NCI-H2081 treated with DMSO at 0.1 percent for 48 hours (cell line): ENCODE measurements at places on chromosomes 1 and 21.
A peak's percentile ranks its signal among the peaks of the same experiment; 100 is the strongest.

- no peak for DNase-seq
Observed at GRCh38 chr1:10586125-10586524, 111.4 kb downstream of the PEX14 start.

DNA sequence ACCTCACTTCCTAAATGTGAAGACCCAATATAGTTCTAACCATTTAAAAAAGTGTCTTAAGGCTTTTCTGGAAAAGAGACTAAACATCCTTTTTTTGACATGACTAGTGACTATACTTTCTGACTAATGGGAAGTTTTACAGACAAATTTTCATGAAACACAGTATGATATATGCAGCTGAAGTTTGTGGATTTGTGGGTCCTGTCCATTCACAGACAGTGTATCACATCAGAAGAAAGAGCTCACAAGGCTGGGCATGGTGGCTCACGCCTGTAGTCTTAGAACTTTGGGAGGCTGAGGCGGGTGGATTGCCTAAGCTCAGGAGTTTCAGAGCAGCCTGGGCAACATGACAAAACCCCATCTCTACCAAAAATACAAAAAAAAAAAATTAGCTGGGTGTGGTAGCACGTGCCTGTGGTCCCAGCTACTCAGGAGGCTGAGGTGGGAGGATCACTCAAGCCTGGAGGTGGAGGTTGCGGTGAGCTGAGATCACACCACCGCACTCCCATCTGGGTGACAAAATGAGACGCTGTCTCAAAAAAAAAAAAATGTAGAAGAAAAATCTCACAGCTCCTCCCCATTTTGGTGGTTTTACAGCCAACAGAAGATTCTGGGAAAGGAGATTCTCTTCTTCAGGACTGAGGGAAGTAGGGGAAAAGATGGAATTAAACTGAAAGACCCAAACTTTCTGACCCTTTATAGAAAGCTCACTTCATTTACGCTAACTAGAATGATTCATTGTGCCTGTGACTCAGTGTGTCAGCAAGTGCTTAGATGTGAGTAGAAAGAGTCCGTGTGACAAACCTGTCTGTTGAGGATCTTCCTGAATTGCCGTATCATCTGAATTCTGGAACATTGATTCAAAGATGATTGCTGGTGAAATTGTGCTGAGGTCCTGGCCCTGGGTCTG is 15.2 kb upstream of the YRDC start:
- DNase-seq, result no peak

GRCh38 chr1:226444901-226445300 is 37.0 kb upstream of the PARP1 start:
- no peak for DNase-seq

DNA sequence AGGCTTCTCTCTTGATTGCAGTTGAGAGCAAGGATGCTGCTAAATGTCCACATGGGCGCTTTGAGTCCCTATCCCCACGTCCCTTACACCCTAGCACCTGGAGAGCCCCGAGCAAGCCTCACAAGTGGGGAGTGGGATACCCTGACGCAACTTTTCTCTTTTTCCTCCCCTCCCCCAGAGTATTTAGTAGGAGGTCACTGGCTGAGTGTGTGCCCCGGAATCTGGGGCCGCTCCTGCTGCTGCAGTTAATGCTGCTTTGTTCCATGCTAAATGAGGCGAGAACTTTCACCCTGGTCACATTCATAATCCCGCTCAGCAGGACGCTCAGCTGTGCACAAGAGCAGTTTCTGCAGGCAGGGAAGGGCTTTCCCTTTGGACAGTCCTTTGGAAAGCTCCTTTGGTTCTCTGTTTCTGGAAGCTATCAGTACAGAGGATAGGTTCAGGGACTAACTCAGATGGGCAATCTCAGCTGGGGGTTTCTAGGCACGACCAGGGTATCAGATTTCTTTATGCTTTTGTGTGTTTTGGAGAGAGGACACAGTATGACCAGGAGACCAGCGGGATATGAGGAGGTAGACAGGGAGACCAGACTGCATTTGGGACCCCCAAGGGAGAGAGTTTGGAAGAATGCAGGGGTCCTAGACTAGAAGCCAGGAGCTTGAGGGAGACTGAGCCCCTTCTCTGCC is 75.9 kb downstream of the NOS1AP start:
- DNase-seq, result peak; percentile 64

GRCh38 chr1:97903626-97904025 is 17.2 kb downstream of the DPYD start:
- no peak for DNase-seq

GRCh38 chr21:31408301-31409088 is 64.4 kb upstream of the TIAM1 start:
- no peak for DNase-seq

- DNase-seq, result no peak
Observed at GRCh38 chr1:117237726-117238381, 27.1 kb upstream of the VTCN1 start.

GRCh38 chr1:210250998-210251679 is 18.5 kb downstream of the SERTAD4 start:
- DNase-seq, result peak; percentile 55

GRCh38 chr1:73463873-73464272 is 734.1 kb downstream of the LRRIQ3 start:
- no peak for DNase-seq

DNA sequence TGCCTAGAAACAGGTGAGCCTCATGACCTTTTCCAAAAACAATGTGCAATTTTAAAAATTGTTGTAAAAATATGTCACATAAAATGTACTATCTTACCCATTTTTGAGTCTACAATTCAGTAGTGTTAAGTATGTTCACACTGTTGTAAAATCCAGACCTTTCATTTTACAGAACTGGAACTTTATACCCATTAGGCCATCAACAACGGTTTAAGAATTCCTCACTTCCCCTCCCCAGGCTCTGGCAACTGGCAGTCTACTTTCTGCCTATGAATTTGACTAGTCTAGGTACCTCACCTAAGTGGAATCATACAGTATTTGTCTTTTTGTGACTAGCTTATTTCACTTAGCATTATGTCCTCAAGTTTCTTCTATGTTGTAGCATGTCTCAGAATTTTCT is 8.6 kb downstream of the CTSE start:
- DNase-seq, result no peak

- DNase-seq, result no peak
Observed at GRCh38 chr1:195663549-195664280, 944.5 kb downstream of the KCNT2 start.

DNA sequence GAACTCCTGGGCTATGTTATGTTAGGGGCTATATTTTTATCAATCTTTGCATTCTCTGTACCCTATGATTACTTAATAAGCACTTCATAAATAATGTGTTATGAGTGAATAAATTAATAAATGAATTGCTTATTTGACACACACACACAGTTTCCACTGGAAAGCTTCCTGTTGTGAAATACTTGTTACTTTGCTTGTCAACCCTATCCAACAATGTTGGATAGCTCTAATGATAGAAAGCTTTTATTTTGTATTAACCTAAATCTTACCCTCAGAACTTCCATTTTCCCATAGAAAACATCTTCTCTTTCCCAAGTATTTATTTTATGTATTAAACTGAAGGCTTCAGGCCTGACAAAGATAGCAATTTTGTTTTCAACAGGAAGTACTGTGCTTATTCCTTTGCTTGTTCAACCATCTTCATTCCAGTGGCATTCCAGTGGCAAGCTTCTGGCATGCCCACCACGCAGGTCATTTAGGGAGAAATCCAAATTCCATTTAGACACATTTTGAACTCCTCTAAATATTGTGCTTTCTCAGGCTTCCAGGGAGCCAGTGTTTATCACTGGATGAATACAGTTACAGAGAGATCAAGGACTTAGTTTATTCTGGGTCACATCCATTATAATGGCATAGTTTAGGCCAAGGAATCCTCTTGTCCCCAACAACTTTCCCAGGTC is 134.4 kb downstream of the TGFB2 start:
- no peak for DNase-seq

DNA sequence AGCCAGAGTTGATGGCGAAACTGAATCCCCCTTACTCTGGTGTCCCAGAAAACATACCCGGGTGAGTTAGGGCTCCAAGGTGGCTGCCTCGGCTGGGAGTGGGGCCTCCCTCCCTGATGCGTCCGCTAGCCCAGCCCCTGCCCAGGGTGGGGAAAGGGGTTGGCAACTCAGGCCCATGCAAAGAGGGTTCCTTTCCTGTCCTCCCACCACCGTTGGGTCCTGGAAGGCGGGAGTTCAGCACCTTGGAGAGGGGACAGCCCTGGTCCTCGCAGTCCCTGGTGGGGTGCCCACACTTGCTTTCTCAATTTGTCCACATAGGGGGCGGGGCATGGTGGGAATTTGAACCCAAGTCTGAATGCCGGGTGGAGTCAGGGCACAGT is 6.1 kb downstream of the SRM start:
- DNase-seq, result no peak

DNA sequence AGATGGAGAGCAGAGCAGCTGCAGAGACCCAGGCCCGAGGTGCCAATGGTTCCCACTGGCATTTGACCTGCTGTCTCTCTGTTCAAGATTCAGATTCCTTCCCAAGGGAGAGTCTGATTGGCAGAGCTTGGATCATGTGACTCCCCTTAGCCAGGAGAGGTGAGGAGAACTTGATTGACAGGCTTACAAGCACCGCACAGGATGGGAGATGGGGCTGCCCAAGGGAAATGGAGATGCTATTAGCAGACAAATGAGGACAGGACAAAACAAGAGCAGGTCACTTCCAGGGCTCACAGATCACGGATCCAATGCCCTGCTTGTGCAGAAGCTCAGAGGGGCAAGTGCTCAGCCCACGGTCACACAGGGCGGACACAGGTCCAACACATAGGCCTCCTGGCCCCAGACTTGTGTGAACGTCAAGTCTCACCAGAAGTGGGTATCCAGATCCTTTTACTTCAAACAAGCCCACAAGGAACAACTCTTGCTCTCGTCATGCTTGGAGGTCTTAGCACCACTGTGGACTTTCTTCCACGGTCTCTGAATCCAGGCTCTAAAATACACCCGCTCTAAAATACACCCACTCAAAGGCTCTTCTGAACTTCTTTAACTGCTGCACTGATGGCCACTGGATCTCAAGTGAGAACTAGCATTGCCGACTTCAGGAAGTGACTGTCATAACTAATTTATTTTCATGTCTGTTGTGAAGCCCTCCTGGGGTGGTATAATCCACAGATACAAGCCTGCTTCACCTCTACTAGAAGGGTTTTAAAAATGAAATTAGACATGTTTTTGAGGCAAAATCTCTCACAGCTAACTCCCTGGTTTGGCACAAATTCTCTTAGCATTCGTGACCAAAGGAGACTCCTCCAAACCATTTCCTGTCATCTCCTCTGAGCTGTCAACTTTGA is 274.9 kb downstream of the RRAGC start:
- DNase-seq, result no peak

DNA sequence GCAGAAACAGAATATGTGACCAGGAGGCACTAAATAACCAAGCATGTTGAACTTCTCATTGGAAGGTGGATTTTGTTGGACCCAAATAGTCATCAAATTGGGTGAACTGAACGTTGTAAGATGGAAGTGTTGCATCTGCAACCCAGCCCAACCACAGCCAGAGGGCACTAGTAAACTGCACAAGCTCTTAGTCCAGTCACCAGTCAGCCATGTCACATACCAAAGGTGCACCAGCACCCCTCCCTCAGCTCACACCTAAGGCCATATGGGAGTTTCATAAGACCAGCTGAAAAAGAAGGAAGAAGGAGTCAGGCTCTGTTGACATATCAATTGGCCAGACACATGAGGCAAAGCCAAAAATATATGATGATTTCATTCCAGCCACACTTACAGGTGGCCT is 481.7 kb upstream of the NR5A2 start:
- no peak for DNase-seq

DNA sequence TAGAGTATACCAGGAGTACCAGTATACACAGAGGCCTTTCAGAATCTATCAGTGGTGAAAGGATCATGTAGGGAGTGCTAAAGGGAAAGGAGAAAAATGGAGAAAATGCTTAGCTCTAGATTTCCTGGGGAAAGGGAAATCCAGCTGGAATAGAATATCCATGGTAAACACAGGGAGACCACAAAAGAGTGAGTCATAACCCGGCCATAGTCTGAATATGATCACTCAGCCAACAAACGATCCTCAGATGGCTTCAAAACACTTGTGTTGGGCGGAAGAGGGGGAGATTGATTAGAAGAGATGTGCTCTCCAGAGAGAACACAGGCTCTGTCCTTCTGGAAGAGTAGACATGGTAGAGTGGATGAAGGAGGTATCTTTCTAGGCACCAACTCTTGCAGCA is 180.6 kb downstream of the PAPPA2 start:
- no peak for DNase-seq

GRCh38 chr1:15950763-15951295 is 25.1 kb downstream of the ZBTB17 start:
- DNase-seq, result no peak

DNA sequence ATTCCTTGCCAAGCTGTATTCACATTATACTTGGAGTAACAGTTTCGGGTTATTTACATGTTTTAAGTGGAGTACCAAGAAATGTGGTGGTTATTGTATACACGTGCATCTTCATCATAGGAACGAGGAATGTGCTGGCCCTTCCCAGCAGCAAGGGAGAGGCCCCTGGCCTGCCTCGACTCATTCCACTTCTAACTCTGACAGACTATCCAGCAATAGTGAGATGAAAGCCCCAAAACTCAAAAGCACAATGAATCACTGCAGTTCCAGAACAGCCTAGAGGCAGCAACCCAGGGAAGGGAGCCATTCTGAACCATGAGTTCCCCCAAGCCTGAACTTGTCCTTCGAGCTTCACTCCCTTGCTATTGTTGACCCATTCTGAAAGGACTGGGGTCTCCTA is 23.1 kb downstream of the FAM89A start:
- no peak for DNase-seq
